ENCODE measurements at places on chromosomes 12 and 14. TPM values are rescaled to one million over a fixed set of nuclear protein-coding genes. Genes with fewer than 3 reads are reported as not detected.

Gene OVCH1
- polyA plus RNA-seq, result 0.79 TPM

Gene RASSF8
- polyA plus RNA-seq, result 67.9 TPM

Gene PCED1B
- polyA plus RNA-seq, result 3.9 TPM

Gene FOXN3
- 33.2 TPM for polyA plus RNA-seq

Gene CD4
- 27.5 TPM for polyA plus RNA-seq

Gene LRRK2
- 33.7 TPM for polyA plus RNA-seq

Gene NGB
- polyA plus RNA-seq, result not detected

Gene TMEM132C
- 5.6 TPM for polyA plus RNA-seq

Gene FAM90A1
- 1.8 TPM for polyA plus RNA-seq

Gene PLEKHD1
- 5.8 TPM for polyA plus RNA-seq

GRCh38 chr12:19916974-19917373 is 451.4 kb upstream of the PDE3A start:
- DNase-seq, result no peak

DNA sequence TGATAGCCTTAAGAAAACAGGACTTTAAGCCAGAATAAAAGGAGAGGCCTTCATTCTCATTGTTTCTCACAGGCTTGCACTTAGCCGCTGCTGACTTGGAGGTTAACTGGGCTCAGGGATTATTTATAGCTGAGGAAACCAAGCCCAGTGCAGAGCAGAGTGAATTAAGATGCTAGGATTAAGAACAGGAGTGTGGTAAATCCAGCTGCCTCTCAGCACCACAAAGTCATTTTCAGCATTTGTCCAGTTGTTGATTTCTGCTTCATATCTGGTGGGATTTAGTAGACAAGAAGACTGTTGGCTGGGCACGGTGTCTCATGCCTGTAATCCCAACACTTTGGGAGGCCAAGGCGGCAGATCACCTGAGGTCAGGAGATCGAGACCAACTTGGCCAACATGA is 14.3 kb upstream of the KRT73 start:
- peak; percentile 10 for DNase-seq

- DNase-seq, result no peak
These were observed 47.5 kb downstream of the SINHCAF start for GRCh38 chr12:31278424-31278823.

DNA sequence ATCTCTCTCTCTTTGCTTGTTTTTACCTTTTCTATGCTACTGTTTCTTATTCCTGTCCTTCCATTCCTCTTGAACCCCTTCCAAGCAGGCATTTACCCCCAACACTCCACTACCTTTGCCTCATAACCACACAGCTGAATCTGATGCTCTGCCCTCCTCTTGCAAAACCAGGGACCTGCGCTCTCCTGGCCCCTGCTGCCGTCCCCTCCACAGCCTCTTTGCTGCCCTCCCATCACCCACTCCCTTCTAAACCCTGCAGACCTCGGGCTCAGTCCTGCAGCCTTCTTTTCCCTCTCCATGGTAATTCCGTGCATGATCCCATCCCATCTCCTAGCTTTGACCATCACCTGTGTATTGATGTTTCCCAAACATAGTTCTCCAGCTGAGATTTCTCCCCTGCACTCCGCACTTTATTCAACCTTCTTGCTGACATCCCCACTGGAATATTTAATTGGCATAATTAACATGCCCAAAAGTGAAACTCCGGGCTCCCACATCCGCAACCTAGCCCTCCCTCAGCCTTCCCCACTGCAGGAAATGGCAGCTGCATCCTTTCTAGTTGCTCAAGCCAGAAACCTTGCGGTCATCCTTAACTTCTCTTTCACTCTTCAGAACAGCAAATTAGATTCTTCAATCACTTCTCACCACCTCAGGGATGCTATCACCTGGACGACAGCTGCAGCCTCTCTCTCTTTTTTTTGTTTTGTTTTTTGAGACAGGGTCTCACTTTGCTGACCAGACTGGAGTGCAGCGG is 16.0 kb downstream of the FIGNL2 start:
- DNase-seq, result no peak

DNA sequence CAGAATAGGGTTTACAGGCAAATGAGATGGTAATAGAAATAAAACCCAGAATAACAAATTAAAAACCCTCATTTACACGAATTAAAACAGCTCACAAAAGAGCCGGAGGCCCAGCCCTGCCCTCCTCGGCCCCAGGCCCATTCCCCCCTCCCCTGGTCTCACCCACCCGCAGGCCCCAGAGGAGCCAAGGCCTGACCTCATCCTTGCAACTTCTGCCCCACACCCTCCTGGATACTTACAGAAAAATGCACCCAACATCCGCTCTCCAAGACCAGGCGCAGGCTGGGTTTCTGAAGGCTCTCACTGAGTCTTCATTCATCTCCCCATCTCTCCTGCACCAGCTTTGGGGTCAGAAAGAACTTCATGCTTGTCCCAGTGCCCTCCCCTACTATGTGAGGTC is 16.2 kb upstream of the VSX2 start:
- no peak for DNase-seq

GRCh38 chr14:22263961-22264360 is 325.1 kb downstream of the DAD1 start:
- DNase-seq, result no peak

GRCh38 chr14:72554994-72555608 is 338.8 kb downstream of the DPF3 start:
- DNase-seq, result no peak

GRCh38 chr12:1519642-1520041 is 74.7 kb downstream of the FBXL14 start:
- no peak for DNase-seq

DNA sequence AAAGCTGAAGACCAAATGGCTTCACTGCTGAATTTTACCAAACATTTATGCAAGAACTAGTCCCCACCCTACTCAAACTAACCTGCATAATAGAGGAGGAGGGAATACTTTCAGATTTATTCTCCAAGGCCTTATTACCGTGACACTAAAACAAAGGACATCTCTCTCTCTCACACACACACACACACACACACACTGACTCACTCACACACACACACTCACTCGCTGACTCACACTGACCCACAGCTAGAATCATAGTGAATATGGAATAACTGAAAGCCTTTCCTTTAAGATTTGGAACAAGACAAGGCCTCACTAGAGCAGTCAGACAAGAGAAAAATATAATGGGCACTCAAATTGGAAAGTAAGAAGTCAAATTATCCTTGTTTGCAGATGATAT is 1014.1 kb downstream of the TMTC2 start:
- no peak for DNase-seq

- DNase-seq, result no peak
These were observed 527.2 kb downstream of the NRXN3 start for GRCh38 chr14:78697341-78697740.

GRCh38 chr12:29792853-29793252 is 9.1 kb upstream of the TMTC1 start:
- DNase-seq, result no peak

DNA sequence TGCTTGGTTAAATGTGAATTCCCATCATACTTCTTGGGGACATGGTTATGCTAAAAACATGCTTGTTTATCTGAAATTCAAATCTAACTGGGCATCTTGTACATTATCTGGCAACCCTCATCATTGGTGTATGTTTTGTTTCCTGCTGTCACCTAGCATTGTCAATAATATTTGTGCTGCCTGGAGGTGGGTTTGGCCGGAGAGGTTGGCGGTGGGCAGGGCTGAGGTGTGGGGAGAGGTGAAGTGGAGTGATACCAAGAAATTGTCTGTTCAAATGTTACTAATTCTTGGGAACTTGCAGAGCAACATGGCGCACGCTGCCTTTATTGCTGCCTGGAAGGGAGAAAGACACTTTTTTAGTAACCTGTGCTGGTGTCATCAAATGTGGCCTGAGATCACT is 280.5 kb downstream of the VRK1 start:
- DNase-seq, result no peak

GRCh38 chr14:91149462-91149861 is 35.6 kb downstream of the DGLUCY start:
- no peak for DNase-seq

DNA sequence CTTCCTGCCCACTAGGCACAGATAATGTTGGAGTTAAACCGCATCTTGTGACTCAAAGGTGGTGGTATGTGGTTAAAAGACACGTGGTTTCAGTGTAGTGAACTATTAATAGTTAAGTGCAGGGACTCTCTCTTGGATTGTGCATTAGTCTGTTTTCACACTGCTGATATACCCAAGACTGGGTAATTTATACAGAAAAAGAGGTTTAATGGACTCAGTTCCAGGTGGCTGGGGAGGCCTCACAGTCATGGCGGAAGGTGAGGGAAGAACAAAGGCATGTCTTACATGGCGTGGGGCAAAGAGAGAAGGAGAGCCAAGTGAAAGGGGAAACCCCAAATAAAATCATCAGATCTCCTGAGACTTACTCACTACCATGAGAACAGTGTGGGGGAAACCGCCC is 362.3 kb downstream of the GLT1D1 start:
- DNase-seq, result no peak

DNA sequence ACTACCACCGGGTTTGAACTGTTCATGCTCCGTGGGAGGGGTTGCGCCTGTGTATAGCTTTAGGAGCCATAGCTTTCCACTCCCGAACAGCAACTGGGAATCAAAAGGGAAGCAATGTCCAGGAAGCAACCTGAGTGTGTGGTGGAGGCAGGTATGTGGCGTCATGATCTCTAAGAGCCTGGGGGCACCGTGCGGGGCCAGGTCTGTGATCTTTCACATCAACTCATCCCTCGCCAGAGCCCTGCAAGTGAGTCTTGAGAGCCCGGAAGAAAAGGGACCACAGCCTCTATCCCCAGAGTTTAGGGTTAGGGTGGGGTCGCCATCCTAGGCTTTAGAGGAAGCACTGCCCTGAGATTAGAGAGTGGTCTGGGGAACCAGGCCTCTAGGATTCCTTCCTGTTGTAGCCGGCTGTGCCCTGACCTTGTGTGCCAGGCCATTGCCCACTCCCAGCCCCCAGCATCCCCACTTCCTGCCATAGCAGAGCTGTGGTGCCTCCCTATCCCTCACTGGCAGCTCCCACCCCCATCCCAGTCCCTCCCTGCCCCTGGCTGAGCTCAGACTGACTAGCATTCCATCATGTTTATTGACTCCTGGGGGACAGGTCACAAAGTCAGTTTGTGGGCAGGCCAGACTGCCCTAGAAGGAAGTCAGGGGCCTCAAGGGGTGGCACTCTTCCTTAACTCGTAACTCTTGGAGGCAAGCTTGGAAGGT is 745 bp upstream of the ADCY4 start:
- DNase-seq, result no peak

- no peak for DNase-seq
These were observed 2.0 kb downstream of the ERP27 start for GRCh38 chr12:14936224-14936861.

- DNase-seq, result no peak
These were observed 46.0 kb downstream of the FAM222A start for GRCh38 chr12:109759595-109759994.

GRCh38 chr14:53306267-53306721 is 153.2 kb upstream of the DDHD1 start:
- peak; percentile 70 for DNase-seq

DNA sequence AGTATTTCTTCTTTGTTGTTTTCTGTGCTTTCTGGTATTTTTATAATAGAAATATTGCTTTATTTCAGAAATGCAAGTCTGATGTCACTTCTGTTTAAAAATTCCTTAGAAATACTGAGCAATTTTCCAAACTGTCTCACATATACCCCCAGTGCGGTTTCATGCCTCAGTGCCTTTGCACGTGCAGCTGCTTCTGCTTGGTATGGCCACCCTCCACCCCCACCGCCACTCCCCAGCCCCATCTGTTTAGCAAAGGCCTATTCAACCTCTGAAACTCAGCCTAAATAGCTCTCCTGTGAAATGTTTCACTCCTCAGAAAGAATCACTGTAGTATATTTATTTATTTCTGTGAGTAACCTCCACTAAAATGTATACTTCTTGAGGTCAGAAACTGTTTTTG is 52.3 kb downstream of the PPM1H start:
- DNase-seq, result no peak

- peak; percentile 53 for DNase-seq
These were observed 80.0 kb upstream of the EGLN3 start for GRCh38 chr14:34030864-34031263.

- DNase-seq, result no peak
These were observed 96.1 kb downstream of the PLXNC1 start for GRCh38 chr12:94244165-94245133.

- DNase-seq, result no peak
These were observed 121.2 kb upstream of the SLC35F4 start for GRCh38 chr14:57987051-57987450.

- no peak for DNase-seq
These were observed 19.9 kb downstream of the SP1 start for GRCh38 chr12:53399896-53400295.

DNA sequence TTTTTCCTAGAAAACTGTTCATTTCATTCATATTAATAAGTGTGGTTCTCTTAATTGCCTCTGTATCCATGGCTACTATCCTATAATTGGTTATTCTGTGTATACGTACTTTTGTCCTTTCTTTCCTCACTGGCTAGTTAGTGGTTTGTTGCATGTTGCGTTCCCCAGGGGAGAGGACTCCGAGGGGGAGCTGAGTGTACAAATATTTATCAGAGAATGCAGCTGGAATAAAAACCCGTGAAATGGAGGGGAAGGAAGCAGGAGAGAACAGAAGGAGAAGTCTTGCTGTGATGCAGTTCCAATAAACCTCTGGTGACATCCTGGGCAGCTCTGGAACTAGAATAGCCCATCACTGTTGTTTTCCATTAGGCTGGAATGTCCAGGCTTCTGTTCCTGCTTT is 117.1 kb upstream of the RGS6 start:
- DNase-seq, result no peak

DNA sequence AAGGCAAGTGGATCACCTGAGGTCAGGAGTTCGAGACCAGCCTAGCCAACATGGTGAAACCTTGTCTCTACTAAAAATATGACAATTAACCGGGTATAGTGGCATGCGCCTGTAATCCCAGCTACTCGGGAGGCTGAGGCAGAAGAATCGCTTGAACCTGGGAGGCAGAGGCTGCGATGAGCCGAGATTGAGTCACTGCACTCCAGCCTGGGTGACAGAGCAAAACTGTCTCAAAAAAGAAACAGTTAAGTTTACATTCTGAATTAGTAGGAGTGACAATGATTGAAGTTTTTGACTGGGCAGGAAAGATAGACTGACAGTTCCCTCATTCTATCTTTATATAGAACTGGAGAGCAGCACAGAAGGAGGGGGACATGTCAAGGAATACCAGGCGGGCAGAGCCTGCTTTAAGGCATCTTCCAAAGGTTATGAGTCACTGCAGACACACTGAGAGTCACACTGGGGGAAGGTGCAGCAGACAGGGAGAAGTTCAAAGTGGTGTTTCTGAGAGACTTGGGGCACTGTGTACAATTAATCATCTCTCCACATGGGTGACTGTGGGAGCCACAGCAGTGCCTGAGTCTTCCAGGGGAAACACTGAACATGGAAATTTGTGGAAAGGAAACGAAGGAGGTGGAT is 42.8 kb upstream of the RNASE3 start:
- DNase-seq, result no peak
